ENCODE measurements at places on chromosomes 4 and X. TPM values are rescaled to one million over a fixed set of nuclear protein-coding genes. Genes with fewer than 3 reads are reported as not detected.

DNA sequence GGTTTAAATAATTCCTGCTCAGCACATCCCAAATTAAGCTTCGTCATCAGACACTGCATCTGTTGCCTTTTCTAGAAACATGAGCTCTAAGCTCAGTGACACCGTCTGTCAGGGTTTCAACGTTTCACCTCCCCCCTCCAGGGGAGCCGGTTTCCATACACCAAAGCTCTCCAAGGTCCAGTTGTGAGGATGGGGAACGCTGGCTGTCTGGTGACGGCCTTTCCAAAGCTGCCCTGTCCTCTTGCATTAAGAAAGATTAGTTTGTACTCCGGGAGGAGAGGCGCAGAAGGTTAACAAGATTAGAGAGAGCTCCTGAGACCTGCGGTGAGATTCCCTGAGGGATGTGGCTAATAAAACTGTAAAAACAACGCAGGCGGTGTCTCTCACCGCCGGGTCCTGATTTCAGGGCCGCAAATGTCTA, 43.2 kb downstream of the ASMT start:
- no peak for DNase-seq

- no peak for DNase-seq
Measured at GRCh38 chr4:35038079-35038805, 1206.1 kb downstream of the ARAP2 start.

- DNase-seq: no peak
Measured at GRCh38 chr4:120874792-120875774, 47.4 kb downstream of the PRDM5 start.

DNA sequence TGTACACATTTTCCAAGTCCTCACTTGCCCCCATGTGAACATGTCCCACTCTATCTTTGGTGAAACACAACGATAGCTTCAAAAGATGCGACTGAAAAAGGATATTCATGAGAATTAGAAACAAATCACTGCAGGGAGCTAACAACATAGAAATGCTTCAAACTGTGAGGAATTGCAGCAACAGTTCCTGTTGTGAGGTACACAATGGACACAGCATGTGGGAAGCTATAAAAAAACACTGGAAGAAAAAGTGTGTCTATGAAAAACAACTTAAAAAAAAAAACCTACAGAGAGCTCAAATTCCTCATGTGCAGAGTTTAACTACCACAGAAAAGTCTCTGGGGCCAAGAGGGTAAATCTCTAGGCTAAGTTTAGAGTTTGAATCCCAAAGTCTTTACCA, 51.6 kb upstream of the BLTP1 start:
- no peak for DNase-seq

DNA sequence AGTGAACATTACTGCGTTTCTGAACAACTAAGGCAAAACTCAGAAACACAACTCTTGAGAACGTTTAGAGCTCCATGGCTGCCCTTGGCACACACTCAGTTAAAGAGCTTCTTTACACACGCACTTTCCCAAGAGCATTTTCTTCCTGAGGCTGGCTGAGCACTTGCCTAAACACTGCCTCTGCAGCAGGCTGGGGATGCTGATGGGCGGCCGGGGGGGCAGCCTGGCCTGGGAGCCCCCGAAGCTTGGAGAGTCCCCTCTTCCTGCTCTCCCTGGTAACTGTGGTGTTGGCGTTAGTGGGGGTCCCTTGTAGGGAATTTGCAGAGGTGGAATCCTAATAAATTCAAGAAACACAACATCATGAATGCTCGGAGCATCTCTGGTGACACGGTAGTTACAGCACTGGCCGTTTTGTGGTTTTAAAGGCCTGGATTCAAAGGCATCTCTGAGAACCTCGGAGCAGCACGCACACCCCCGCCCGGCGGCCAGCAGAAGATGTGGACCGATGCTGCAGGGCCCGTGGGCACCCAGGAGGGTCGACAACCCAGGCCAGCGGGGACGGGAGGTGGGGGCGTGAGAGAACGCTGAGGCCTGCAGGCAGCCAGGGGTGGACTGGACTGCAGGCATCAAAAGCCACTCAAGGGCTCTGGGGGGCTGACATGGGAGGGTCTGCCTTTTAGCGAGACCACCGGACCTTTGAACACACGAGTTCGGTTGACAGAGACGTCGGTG, 45.4 kb downstream of the FGFRL1 start:
- no peak for DNase-seq

DNA sequence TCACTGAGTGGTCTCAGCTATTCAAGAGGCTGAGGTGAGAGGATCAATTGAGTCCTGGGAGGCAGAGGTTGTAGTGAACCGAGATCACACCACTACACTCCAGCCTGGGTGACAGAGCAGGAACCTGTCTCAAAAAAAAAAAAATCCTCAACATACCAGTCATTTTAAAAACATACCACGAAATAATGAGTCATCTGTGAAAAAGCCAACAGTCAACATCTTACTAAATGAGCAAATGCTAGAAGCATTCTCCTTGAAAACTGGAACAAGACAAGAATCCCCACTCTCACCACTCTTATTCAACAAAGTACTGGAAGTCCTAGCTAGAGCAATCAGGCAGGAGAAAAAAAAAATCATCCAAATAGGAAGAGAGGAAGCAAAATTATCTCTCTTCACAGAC, 104.0 kb upstream of the ARHGEF9 start:
- no peak for DNase-seq

DNA sequence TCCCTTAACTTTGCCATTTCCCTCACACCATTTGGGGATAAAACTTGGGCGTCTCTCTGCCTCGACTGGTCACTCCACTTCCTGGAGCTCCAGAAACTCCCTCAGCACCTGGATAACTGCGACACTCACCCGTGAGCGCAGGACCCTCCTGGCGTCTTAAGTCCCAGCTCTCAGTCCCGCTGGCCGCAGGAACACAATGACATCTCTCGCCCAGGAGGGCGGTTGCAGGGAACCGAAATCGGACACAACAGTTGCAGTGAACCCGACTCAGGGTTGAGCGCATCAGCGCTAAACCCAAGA, 370.9 kb upstream of the SMIM31 start:
- DNase-seq: no peak

The TCEAL7 gene
- total RNA-seq: not detected

DNA sequence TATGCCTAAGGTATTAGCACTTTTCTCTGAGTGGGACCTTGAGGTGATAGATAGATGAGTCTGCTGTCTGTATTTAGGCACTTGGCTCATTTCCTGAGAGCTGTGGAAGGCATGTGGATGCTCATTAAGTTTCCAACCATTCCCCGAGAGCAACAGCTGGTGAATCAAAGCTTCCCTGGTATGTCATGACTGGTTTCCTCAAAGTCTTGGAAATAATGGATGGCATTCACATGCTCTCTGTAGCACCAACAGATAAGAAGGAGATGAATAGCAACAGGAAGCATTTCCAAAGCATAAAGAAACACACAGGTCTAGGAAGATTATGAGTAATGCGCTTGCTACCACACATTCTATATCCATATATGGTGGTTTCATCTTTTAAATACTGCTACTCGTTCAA, 118.3 kb upstream of the ETNPPL start:
- no peak for DNase-seq

DNA sequence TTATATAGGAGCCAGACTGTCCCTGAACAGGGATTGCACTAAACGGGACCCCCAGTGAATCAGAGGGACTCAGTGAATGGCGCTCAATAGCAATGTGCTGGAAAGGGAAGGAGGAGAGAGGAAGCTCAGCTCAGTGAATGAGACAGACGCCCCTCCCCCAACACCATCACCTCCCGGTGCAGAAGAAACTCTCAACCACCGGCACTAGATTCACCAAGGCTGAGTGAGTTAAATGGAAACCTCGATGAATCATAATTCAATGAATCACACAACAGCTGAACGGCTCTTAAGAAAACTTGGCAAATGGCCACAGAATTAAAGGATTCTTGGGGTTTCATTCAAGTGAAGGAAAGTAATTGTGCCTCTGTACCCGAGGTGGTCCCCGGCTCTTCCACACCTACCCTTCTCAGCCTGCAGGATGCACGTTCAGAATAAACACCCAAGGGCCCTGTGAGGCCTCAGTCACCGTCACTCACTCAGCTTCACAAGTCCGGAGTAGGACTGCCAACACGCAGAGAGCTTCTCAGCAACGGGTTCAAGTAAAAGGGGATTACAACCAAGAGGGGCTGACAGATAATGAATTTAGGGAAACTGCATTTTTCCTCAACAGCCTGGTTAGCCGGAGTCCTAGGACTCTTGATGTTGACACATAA, 29.3 kb downstream of the CRMP1 start:
- DNase-seq: no peak

DNA sequence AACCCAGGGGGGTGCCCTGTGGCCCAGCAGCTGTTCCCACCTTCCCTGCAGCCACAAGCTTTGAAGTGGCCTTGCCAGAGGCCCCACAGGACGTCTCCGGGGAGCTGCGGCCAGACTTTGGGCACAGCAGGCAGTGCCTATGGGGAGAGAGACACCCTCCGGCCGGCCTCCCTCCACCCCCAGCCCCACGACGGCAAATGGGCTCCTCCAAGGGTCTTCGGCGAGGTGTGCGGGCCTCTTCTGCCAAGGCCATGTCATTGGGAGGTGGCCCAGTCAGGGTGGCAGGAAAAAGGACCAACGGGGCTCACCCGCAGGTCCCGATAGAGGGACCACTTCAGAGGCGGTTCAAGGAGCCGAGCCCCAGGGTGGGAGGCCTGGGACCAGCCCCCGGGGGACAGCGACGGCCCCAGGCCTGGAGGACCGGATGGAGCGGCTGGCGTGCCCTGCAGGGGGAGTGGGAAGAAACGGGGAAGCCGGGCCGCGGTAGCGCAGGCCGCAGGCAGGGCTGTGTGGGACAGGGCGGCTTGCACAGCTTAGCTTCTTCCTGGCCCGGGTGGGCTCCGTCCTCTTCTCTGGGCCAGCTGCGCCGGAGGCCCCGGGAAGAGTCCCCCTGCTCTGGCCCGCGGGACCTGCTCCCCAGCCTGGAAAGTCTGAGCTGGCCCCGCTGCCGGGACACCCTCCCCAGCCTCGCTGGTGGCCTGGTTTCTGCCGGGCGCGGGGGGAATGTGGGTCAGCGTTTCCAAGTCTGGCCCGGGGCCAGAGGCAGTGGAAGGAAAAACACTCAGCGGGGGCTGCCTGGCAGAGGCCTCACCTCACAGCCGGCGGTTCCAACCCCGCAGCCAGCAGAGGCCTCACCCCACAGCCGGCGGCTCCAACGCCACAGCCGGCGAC, 21.9 kb upstream of the SPON2 start:
- no peak for DNase-seq

DNA sequence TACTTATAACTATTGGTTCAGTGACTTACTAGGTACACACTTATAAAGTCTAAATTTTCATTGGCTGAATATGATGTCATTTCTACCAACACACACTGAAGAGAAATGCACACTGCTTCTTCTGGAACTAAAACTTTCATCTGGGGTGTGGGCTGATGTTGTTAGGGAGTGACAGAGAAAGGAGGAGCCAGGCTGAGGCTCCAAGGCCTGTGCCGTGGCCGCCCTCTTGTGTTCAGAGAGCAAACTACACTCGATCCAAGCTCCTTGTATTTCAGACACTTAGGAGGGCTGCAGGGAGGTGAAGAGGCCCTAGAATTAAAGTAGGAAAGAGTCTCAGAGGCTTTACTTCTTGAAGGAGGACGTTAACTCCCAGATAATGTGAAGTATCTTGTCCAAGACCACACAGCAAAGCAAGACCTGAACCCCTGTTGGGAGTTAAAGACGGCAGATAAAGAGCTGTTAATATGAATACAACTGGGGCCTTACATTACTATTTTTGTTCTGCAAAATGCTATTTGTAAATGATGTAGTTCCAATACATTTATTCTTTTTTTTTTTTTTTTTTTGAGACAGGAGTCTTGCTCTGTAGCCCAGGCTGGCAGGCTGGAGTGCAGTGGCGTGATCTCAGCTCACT, 137.5 kb downstream of the AFAP1 start:
- DNase-seq: peak; percentile 69

DNA sequence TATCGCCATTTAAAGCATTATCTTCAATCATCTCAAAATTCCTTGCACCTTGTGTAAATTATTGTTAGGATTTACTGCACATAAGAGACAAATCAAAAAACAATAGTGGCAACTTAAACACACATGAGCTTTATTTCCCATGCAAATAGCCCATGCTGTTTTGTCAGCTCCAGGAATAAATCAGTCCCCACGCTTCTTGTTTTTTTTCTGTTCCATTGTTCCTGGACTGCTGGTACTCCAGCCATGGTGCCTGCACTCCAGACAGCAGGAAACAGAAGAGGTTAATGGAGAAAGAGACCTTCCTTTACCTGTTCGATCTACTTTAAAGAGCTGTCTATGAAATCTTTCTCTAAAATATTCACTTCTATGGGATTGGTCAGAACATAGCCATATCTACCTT, 1515.7 kb upstream of the TENM3 start:
- DNase-seq: no peak
